NCI-H1436 treated with DMSO at 0.1 percent for 48 hours (cell line): ENCODE measurements at places on chromosomes 16 and 17.
A peak's percentile ranks its signal among the peaks of the same experiment; 100 is the strongest.

DNA sequence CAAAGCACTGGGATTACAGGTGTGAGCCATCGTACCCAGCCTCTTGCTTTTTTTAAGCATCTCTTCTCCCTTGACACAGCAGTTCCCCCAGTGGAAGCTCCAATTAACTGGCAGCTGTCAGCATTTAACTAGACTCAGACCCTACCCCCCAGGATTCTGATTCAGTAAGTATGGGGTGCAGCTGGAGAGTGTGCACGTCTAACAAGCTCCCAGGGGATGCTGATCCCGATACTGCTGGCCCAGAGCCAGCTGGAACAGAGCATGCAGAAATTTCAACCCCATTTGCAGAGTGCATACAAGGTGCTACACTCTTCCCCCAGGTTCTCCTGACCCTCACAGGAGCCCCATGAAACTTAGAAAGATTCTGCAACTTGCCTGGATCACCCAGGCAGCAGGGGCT lies 27.7 kb upstream of the BCO1 start:
- peak; percentile 93 for DNase-seq

DNA sequence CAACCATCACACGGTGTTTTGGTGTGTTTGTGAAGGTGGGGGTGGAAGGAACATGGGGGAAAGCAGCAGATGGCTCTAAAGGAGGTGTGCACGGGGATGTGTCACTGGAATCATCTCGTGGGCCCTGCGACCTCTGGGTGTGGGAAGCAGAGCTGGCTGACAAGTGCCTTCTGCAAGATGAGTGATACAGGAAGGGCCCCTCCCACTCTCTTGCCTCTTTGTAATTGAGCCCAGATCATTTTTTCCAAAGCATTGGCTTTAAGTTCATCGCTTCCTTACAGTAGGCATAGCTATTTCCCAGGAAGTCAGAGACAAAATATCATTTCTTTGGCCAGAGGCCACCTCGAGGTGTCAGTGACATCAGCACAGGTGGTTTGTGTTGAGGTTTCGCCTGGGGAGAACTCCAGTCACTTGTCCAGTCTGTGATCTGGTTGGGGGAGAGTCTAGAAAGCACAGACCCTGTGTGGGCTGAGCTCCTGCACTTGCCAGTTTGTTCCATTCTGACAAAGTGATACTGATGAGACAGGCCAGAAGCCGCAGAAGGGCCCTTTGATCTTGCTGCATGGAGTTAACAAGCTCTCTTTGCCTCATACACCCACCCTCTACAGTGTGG lies 20.6 kb upstream of the SNTB2 start:
- no peak for DNase-seq

GRCh38 chr17:51263006-51263405 lies 2.7 kb downstream of the UTP18 start:
- no peak for DNase-seq

DNA sequence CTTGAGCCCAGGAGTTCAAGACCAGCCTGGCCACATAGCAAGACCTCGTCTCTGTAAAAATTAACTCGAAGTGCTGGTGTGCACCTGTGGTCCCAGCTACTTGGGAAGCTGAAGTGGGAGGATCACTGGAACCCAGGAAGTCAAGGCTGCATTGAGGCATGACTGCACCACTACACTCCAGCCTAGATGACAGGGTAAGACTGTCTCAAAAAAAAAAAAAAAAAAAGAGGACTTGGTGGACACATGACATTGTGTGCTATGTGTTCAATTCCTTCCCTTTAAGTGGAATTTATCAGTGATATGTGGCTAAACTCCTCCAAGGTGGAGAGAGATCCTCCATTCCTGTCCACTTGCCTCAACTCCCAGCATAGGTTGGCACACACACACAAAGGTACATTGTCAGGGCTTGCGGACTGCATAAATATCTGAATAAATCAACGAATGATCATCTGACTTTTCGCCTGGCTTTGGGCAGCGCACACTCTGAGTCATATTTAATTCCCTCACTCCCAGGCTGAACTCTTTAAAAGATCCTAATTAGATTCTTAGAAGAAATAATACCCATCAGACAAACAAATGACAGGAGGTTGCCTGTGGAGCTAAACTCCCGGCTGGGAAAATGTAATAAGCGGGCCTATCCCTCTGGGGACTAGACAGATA lies 25.0 kb upstream of the SYT17 start:
- no peak for DNase-seq

DNA sequence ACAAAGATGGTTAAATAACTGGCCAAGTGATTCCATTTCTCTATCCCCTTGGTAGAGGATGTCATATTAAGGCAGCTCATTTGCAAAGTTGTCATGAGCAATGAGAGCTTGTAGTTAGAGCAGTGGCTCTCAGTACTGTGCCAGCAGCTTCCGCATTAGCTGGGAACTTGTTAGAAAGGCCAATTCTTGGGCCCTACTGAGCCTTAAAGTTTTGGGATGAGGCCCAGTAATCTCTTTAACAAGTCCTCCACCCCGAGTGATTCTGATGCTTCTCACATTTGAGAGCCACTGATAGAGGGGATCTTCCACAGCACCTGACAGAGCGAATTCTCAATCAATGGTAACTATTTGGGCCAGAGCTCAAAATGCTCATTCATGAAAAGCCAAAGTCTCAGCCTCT lies 20.2 kb upstream of the CCL1 start:
- DNase-seq = no peak

DNA sequence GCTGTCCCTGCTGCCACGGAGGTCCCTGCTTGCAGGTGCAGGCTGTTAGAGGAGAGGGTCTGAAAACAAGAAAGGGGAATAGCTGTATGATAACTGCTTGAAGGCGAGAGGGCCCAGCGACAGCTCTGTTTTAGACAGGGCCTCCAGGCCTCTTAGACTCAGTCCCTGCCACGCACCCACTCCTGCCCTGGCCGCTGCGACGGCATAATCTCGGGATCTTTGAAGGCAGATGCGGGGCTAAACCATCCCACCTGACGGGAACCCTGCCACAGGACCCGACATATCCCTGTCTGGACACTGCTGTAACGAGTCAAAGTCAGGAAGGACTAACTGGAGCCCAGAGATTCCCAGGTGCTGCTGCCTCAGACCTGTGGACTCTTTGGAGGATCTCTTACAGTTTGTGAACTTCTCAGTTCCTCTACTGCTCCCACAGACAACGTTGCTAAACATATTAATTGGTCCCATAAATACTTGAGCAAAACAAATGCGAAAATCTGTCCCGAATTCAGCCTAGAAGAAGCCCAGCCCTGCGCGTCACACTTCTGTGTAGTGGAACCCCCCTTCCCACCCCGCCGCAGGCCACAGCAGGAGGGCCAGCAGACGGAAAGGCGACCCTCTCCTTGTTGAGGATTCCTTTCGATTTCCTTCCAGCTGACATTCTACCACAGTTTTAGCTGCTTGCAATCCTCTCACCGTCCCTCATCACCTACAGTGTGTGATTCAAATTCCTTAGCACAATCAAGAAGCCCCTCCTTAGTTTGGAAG lies 998 bp upstream of the TMEM11 start:
- DNase-seq = no peak

DNA sequence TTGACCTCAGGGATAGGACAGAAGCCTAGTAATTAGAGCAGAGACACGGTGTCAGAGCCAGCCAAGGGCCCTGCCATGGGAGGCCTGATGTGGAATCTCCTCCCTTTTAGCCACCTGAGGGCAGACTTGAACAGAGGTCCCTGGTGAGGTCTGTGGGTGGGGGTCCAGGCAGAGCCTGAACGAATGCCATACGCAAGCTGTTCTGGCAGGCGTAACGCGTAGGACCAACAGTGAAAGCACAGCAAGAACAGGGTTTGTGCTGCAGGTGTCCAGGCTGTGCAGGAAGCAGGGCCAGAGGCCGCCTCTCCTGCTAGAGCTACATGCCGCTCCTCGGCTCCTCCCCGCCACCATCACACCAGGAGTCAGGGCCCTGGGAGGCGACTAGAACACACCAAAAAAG lies 81.9 kb upstream of the TBX2 start:
- no peak for DNase-seq

DNA sequence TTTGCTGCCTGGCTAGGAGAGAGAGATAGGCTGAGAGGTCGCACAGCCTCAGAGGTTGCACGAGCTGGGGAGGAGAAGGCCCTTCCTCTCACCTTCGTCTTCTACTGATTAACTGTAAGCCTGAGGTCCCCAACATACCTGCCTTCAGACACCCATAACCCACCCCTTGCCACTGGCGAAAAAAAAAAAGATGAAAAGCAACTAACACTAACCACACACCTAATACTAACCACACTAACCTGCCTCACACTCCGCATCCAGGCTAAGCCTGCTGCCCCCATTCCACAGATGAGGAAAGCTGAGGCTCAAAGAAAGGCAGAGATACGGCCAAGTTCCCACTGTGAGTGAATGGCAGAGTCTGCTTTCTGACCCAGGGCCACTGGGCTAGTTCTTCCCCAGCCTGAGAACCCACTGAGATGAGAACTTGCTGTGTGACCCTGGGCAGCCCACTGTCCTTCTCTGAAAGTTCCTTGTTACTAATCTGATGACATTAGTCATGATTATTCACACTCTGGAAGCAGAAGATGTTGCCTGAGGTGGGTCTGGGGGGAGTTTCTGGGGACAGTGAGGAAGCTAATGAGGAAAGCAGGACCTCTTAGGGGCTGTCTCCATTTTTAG lies 4.6 kb downstream of the IL21R start:
- DNase-seq = no peak

DNA sequence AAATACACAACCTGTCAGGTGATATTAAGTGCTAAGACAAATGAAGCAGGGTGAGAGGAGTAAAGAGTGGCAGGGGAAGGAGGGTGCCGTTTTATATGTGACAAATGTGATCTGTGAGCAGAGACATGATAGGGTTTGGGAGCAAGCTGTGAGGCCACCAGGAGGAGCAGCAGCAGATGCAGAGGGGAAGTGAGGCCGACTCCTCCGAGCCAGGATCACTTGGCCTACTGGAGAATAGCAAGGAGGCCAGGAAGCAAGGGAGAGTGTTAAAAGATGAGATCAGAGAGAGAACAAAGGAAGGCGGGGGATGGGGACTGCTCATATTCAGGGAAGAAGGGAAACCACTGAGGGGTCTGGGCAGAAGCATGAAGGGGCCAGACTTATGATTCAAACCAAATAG lies 129.4 kb downstream of the TANGO6 start:
- no peak for DNase-seq

GRCh38 chr16:68446681-68447652 lies 1.3 kb downstream of the SMPD3 start:
- DNase-seq = no peak

GRCh38 chr17:10019941-10020451 lies 114.9 kb upstream of the RCVRN start:
- DNase-seq = no peak

DNA sequence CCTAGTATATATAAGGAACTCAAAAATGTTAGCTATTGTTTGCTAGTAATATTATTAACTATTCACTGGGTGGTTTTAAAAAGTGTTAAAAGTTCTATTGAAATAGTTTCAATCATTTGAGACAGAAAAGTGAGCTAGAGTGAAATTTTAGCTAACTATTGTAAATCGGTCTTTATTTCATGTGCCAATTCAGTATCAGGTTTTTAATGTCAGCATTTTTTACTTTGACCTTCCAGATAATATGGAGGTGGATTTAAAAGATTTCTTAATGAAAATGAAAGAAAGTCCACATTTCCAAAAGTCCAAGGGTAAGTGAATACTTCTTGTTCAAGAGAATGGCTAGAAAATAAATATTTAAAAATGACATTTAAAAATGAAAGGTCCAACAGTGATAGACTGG lies 90.9 kb downstream of the EFCAB13 start:
- DNase-seq = no peak

GRCh38 chr16:48188449-48189102 lies 32.8 kb upstream of the ABCC12 start:
- DNase-seq = no peak

DNA sequence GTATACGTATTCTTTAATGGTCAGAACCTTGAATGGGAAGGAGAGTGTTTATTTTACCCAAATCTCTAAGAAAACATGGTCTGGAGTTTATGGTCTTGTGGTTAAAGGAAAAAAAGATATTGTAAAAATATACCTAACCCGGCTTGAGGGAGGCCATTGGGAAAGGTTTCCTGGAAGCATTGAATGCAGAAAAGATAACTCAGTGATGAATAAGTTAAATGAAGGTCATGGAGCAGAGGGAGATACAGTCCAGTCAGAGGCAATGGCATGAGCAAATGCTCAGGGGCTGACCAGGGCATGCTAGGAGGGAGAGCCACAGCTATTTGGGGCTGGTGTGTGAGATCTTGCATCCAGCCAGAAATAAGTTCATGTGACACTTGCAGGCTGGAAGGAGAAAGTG lies 430.4 kb upstream of the CDH5 start:
- no peak for DNase-seq

GRCh38 chr17:1865252-1866037 lies 35.6 kb downstream of the RPA1 start:
- DNase-seq = no peak

DNA sequence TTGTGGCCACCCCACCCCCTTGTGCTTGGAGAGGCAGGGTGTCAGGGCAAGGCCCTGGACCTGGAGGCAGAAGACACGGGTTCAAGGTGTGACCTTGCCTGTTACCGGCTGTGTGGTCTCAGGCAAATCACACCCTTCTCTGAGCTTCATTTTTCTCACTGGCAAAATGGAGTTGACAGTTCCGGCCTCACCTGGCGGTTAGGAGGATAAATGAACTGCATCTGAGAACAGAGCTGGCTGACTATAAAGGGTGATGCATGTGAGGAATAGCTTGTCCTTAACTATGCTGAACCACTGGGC lies 4.2 kb upstream of the MEOX1 start:
- DNase-seq = no peak

DNA sequence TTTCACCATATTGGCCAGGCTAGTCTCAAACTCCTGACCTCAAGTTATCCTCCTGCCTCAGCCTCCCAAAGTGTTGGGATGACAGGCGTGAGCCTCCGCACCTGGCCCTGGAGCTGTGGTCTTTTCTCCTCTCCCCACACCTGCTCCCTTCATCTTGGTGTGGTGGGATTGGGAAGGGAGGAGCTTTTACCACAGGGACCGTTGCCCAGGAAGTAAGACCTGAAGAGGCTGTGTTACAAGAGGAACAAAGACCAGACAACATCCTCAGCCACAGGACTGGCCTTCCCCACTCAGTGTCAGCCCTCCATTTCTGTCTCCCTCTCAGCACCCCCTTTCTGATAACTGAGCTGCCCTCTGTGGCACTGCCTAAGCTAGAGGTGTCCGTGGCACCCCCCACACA lies 9.4 kb upstream of the C17orf113 start:
- DNase-seq = no peak

DNA sequence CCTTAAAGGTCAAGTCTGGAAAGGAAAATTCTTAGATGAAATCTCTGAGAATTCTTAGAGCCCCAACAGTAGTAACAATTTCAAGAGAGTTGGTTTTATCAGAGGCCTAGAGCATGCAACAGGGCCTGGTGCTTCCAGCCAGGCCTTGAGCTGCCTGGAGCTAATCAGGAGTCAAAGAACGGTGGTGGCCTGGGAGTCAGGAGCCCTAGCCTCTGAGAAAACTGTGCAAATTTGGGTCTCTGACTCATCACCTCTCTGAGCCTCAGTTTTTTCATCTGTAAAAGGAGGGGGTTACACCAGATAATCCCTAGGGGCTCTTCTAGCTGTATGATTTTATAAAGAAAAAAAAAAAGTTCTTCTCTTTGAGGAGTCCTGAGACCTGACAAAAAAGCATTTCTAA lies 227.3 kb upstream of the RPL38 start:
- no peak for DNase-seq
